ENCODE measurements at places on chromosomes 12 and 14.

DNA sequence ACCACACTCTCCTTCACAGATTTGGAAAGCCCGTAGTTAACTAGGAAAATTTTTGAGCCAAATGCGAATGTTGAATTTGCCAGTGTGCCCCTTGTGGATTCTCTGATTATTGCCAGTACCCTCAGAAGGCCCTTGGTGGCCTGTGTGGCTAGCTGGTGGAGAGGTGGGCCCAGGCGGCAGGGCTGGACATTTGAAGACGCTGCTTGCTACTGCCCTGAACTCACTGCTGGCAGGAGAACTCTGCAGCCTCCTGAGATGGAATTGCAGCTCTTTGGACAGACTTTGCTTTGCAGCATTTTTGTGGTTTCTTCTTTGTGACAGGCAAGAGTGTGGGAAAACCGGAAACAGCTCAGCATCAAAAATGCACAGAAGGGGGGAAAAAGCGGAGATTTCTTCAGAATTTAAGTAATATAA, 97.6 kb downstream of the TGFB3 start:
- no peak overlapping the region for H3K27ac ChIP-seq
- DNase-seq, result no peak
- peaks cover 3% of the 10 kb centered on the region for H3K4me1 ChIP-seq
- H3K4me3 ChIP-seq, result no peak overlapping the region
- H3K36me3 ChIP-seq, result peaks cover 5% of the 10 kb centered on the region

DNA sequence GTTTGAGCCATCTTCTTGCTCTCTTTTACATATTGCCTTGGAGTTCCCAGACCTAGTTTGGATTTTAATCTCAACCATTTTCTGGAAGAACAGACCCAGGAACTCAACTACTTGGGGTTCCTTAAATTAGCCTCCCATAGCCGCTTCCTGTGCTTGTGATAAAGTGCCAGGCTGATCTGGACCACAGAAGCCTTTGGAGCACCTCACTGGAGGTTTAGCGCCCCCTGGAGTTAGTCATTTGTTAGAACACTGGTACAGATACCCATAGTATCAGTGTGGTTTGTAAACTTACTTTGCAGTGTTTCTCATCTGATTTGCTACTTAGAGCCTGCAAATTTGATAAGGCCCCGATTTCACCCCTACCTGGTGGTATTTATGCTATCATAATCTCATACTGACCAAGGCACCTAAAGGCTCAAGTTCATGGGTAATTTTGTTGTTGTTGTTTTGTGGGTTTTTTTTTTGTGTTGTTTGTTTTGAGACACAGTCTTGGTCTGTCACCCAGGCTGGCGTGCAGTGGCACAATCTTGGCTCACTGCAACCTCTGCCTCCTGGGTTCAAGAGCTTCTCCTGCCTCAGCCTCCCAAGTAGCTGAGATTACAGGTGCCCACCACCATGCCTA, 3.7 kb downstream of the UNC119B start:
- DNase-seq, result peak; percentile 65
- H3K36me3 ChIP-seq, result peaks cover 54% of the 10 kb centered on the region
- no peak overlapping the region for H3K27ac ChIP-seq
- no peaks in the 10 kb centered on the region for H3K27me3 ChIP-seq

GRCh38 chr12:47942614-47943225, 20.7 kb upstream of the TMEM106C start:
- H3K4me1 ChIP-seq, result peaks cover 7% of the 10 kb centered on the region
- H3K27ac ChIP-seq, result no peak overlapping the region
- peaks cover 16% of the 10 kb centered on the region for H3K27me3 ChIP-seq
- no peaks in the 10 kb centered on the region for H3K36me3 ChIP-seq
- no peak overlapping the region for H3K4me3 ChIP-seq

- peaks cover 10% of the 10 kb centered on the region for H3K27me3 ChIP-seq
- no peak overlapping the region for H3K27ac ChIP-seq
- no peaks in the 10 kb centered on the region for H3K36me3 ChIP-seq
- no peak for DNase-seq
Measured at GRCh38 chr14:69928111-69928523, 48.9 kb downstream of the SMOC1 start.

GRCh38 chr12:16454481-16454880, 107.0 kb downstream of the MGST1 start:
- H3K4me1 ChIP-seq, result no peaks in the 10 kb centered on the region
- no peaks in the 10 kb centered on the region for H3K27me3 ChIP-seq
- no peak overlapping the region for H3K27ac ChIP-seq
- H3K4me3 ChIP-seq, result no peak overlapping the region
- no peak for DNase-seq
- H3K36me3 ChIP-seq, result no peaks in the 10 kb centered on the region

- H3K4me3 ChIP-seq, result no peak overlapping the region
- no peaks in the 10 kb centered on the region for H3K27me3 ChIP-seq
Measured at GRCh38 chr12:70319605-70320004, 46.5 kb upstream of the KCNMB4 start.

GRCh38 chr14:78440356-78440894, 270.3 kb downstream of the NRXN3 start:
- H3K4me3 ChIP-seq, result no peak overlapping the region
- H3K27ac ChIP-seq, result no peak overlapping the region
- no peaks in the 10 kb centered on the region for H3K4me1 ChIP-seq
- no peaks in the 10 kb centered on the region for H3K36me3 ChIP-seq

- DNase-seq, result no peak
- no peaks in the 10 kb centered on the region for H3K36me3 ChIP-seq
- H3K27ac ChIP-seq, result no peak overlapping the region
- H3K4me3 ChIP-seq, result no peak overlapping the region
- peaks cover 52% of the 10 kb centered on the region for H3K27me3 ChIP-seq
- peaks cover 24% of the 10 kb centered on the region for H3K4me1 ChIP-seq
Measured at GRCh38 chr14:33790996-33791395, 159.9 kb downstream of the EGLN3 start.
